ENCODE measurements at places on chromosomes 7 and 10.

GRCh38 chr10:69644658-69645295, 14.7 kb downstream of the FAM241B start:
- no peak for DNase-seq

GRCh38 chr10:119439922-119440321, 102.6 kb downstream of the RGS10 start:
- DNase-seq, result no peak

GRCh38 chr10:102241444-102242117, at the start of gene PITX3:
Gene PITX3, minus strand, starts transcription at chr10:102241512. Its CDS starts 9,432 bp downstream, at chr10:102232080.
- DNase-seq, result peak; percentile 76

DNA sequence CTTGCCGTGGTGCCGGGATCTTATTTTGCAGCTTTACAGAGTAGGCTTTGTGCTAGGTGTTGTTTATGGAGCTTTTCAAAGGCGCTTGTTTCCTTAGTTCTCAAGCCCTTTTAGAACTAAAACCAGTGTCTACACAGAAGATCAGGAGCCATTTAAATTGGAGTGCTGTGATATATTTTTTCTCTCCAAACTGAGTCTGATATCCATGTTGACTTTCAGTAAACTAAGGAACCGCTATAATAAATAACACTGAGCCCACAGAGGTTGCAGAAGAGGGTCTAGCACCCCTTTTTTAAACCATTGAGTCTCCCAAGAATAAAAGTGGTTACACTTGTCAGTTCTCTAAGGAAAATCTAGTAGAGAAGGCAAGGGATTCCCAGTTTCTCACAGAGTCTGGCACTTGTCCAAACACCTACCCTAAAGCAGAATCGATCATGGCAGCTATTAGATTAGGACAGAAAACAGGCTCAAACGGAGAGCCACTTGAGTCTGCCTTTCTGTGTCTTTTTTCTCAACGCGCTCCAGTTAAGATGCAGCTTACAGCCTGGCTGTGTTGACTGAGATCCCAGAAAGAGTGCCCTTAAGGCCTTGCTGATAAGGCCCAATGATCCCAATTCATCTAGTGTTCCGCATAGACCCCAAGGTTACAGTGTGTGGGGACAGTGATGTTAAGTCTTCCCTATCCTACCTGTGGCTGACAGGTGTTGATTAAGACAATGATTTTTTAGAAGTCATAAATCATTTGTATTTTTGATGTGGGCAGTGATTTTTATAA, 804 bp downstream of the TMEM106B start:
- DNase-seq, result no peak

DNA sequence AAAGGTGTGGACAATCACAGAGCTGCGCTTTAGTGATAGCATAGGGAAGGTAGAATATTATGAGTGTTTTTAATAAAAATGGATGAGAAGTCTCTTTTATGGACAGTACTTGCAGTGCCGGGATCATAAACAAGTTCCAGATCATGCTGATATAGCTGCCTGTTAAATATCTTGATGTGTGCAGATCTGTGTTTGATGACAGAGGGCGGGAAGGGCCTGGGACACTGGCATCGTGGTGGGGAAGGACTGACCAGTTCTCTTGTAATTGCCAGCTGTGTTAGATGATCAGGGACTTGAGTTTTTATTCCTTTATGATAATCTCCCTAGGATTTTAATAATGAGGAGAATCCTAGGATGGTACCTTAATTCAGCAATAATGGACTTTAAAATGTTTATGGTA, 14.6 kb downstream of the SND1 start:
- DNase-seq, result no peak

- no peak for DNase-seq
These were observed 15.4 kb downstream of the AHCYL2 start for GRCh38 chr7:129240119-129240820.

DNA sequence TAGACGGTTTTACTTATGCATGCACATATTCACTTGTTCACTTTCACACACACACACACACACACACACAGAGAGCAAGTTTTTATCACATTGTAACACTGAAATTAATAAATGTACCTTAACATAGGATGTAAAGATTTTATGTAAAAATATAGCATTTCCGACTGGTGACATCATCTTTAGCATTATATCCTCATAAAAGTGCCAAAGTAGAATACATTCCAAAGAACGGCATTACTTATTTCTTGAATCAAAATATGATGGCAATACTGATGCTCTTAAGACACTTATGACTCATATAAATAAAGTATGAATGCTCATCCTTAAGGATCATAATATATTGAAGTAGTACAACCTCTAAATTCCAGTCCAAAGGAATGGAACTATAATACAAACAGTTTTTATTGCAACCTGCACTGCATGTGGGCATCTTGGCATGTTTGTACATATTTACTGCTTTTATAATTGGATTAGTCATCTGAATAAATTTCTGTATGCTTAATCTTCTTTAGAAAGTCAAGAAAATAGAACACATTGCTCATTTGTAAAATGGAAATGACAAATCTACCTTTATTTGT, 290.0 kb upstream of the SEMA3A start:
- DNase-seq, result no peak

- no peak for DNase-seq
These were observed 71.2 kb downstream of the ADCY1 start for GRCh38 chr7:45645141-45645969.

GRCh38 chr7:49481075-49481474, 292.4 kb upstream of the VWC2 start:
- no peak for DNase-seq

- DNase-seq, result no peak
These were observed 65.5 kb downstream of the CUX1 start for GRCh38 chr7:101882595-101883564.

DNA sequence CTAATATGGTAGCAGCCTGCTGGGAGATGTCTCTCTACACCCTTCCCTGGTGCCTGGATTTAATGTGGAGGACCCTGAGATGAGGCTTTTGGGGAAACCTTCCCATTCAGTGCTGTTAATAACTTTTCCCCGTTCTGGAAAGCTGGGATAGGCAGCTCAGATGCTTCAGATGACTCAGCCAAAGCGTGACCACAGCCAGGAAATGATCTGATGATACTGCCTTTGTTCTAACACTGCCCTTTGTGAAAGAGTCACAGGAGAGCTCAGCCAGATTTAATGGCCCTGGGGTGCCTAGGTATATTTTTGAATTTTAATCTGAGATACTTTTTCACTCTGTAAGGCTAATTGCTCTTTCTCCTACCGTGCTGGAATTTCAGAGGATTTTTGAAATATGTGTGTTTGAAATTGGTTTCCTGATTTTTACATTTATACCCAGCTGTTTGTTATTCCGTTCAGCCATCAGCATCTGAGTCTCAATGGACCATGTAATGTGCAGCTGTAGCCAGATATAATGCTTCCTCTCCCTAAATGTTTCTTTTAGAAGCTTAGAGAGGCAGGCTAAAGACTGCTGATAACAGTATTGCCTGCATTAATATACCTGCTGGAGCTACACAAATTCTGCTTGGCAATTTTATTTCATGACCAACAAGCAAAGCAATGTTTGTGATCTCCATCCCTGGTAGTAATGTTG, 17.8 kb downstream of the CELF2 start:
- no peak for DNase-seq
